ENCODE measurements at places on chromosomes 13 and 19. TPM values are rescaled to one million over a fixed set of nuclear protein-coding genes. Genes with fewer than 3 reads are reported as not detected.

DNA sequence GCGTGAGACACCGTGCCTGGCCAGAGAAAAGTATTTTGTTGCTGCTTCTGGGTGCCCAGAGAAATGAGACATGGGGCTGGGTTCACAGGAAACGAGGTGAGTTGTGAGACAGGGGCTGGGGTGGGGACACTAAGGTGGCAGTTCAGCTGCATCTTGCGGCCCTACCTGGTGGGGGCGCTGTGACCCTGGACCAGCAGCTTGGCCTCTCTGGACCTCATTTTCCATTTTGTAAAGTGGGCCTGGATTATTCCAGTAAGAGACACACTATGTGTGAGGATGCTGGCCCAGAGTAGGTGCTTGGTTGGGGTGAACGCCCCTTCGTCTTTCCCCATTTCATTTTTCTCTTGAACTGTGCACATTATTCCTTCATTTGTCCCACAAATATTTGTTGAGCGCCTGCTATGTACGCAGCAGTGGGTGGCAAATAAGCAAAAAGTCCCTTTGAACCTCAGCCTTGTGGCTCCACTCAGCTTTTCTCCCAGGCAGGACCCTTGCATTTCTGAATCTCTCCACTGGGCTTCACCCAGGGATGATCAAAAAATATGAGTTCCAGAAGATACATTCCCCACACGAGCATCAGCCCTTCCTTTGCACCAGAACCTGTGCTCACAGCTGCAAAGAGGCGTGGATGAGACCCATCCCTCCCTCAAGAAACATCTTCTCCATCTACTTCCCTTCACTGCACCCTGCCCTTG, 26.6 kb upstream of the OR10H1 start:
- no peak for DNase-seq

DNA sequence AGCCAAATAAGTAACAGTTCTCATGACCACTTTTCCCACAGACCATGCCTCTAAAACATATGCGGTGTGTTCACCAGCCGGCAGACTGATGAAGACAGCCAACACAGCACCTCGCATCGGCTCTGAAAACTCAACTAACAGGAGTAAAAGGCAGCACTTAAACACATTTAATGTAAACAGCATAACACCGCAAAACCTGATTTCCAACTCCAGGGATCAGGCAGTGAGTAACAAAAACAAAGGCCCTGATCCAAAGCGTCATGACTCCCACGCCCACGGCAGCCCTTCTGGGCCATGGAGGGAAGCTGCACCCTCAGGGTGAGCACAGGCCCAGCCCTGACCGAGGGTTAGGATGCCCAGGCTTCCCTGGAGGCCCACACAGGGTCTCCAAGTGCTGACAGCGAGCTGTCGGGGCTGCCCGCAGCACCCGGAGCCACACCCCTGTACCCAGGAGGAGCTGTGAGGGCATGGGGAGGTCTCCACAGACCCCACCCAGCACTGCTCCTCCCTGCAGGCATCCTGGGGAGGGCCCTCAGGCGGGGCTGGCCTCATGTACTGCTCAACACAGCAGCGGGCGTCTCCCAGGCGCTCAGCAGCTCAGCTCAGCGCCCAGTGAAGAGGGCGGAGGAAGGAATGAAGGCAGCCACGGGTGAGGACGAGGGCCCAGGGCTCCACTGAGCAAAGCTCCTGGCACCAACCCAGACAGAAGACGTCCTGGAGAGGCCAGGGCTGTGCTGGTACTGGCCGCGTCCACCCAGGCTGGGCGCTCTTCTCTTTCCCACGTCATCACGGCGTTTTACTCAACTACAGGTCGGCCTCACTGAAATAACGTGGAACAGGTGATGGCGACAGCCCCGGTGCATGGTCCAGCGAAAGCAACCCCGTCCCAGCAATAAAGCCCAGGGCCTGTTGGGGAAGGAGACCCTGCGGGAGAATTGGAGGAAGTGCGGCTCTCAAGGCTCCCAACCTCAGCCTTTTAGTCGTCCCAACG, 53.7 kb downstream of the RASA3 start:
- DNase-seq = no peak

DNA sequence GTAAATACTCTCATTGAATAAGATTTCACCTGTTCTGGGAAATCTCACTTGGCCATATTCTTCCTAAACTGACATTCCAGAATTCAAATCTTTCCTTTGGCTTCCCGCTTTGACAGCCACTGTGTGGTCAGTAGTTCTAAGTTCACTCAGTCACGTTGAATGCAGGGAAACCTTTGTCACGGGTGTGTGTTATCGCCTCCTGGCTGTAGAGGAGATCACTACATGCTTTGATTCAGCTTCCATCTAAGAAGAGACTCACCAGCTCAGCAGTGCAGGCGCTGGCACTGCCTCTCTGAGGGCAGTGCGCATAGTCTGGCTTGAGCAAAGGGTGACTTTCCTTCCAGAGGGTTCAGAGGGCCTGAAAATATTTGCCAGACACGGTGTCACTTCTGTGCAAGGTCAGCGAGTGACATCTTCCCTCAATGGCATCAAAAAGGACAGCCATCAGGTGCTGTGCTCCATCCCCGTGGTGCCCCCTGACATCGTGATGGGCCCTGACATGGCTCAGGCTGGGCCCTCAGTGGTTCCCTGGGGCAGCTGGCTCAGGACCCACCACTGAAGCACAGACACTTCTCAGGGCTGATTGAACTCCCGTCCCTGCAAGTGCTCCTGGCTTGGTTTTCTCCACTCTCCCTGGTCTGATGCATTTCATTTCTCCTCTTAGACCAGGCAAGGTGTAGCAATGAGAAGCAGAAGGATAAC, 635.4 kb upstream of the ARGLU1 start:
- no peak for DNase-seq

DNA sequence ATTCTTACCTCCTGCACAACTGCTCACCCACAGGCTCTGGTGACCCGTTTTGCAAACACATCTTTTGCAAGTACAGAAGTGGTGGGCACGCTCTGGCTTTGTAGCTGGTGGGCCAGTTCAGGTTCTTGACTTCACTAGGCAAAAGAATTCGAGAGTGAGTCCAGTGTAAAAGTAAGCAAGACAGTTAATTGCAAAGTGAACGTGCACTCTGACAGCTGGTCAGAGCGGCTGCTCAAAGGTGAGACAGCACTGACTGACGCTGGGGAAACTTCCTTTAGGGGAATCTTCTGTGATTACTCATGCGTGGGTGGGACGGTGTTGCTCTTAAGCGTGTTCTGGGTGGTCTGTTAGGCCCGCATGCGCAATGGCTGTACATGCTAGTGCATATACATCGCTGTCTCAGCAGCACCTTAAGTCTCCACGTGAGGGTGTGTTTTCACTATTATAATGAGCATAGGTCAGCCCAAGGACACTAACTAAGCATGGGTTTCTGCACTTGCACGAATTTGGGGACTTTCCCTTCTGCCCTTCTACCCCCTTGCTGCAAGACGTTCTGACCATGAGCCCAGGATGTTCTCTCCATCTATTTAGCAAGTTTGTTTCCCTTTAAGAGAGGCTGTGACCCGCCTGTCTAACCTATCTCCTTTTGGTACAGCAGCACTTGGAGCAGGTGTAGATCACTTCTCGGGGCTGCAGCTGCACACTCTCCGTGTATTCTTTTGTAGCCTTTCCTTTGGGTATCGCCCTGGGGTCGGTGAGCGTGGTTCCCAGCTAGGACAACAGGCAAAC, 30.2 kb upstream of the CD33 start:
- DNase-seq = no peak

The SPACA4 gene
- not detected for total RNA-seq

The RINL gene
- 10.9 TPM for total RNA-seq

GRCh38 chr13:73035660-73036059, 23.1 kb upstream of the KLF5 start:
- DNase-seq = no peak

The EPSTI1 gene
- 4.6 TPM for total RNA-seq

- no peak for DNase-seq
These were observed 9.4 kb downstream of the DCT start for GRCh38 chr13:94470126-94470525.

All from epithelial cell of proximal tubule (primary cell).